NCI-H1417 (cell line): ENCODE measurements at places on chromosomes 5 and 9.
A peak's percentile ranks its signal among the peaks of the same experiment; 100 is the strongest.

GRCh38 chr9:99075246-99075912 is 29.5 kb upstream of the TGFBR1 start:
- no peak for DNase-seq

- DNase-seq = no peak
Observed at GRCh38 chr5:55520117-55520839, 14.5 kb downstream of the PLPP1 start.

DNA sequence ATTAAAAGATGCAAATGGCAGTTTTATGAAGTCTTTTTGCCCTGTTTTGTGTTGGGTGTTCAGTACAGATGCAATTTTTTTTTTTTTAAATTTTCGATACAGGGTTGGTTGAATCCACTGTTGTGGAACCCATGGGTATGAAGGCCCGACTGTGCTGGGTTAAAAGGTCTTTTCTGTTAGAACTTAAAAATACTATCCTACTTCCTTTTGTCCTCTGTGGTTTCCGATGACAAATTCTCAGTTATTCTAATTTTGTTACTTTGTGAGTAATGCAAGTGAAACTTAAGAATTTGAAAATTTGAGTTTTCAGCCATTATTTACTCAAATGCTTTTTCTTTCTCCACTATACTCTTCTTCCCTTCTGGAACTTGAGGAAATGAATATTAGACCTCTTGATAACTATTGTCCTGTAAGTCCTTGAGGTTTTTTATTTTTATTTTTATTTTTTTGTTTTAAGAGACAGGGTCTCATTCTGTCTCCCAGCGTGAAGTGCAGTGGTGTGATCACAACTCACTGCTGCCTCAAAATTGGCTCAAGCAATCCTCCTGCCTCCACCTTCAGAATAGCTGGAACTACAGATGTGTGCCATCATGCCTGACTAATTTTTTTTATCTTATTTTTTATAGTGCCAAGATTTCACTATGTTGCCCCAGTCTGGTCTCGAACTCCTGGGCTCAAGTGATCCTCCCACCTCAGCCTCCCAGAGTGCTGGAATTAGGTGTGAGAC is 67.5 kb downstream of the ZCCHC7 start:
- no peak for DNase-seq

DNA sequence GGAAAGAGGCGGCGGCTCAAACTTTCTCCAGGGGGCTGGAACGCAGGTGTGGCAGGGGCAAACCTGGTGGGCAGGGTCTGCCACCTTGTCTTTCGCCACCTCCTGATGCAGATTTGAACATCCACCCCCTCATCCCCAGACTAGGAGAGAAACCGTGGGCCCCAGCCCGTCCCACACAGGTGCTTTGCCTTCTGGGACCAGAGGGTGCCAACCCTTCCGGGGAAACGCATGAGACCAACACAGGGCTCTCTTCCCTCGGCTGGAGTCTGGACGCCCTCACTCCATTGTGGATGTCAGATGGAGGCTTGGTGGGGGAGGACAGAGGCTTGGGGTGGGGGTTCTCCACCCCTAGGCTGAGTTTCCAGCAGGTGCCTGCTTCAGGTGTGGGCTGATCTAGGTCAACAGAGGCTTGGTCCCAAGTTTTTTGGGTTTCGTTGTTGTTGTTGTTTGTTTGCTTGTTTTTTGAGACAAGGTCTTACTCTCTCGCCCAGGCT is 9.5 kb downstream of the C9orf50 start:
- DNase-seq = no peak

- no peak for DNase-seq
Observed at GRCh38 chr5:75395277-75395676, 58.3 kb downstream of the HMGCR start.

- peak; percentile 74 for DNase-seq
Observed at GRCh38 chr5:50967563-50968355, 301.3 kb downstream of the PARP8 start.

DNA sequence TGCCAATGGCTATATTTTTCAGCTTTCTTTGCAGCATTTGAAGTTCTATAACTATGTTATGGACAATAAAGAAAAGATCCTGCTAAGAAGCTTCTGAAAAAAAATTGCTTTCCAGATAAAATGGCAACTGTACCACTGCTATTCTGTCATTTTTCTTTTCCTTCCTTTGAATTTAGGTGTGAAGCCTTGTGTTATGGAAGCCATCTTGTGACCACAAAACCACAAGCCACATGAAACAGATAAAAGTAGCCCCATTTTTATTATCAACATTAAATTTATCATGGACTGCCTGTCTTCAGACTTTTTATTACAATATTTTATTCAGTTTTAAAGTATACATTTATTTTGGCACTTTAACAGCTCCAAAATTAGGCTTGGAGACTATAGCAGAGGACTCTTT is 289.9 kb upstream of the ACTBL2 start:
- DNase-seq = no peak

DNA sequence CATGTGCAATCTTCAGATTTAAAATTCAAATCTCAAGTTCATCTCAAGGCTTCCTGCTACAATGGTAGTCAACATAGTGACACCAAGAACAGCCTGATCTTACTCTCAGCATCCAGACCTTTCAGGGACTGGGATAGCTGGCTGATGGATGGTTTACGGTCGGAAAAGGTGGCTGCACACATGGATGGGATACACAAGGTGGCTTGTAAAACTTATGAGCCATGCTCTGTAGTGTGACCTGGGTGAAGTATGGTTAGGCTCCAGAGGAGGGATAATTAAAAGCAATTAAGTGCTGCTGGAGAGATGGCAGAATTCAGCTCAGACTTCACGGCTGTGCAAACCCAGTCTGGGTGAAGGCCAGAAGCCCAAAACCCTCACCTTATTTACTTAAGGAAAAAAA is 379.5 kb downstream of the NFIB start:
- peak; percentile 91 for DNase-seq

DNA sequence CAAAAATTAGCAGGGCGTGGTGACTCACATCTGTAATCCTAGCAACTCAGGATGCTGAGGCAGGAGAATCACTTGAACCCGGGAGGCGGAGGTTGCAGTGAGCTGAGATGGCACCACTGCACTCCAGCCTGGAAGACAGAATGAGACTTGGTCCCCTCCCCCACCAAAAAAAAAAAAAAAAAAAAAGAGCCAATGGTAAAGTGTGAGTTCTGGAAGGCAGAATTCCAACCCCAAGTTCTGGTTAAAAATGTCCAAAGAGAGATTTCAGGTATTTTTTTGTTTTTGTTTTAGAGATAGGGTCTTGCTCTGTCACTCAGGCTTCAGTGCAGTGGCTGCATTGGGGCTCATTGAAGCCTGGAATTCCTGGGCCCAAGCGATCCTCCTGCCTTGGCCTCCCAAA is 1.6 kb upstream of the SET start:
- DNase-seq = no peak

DNA sequence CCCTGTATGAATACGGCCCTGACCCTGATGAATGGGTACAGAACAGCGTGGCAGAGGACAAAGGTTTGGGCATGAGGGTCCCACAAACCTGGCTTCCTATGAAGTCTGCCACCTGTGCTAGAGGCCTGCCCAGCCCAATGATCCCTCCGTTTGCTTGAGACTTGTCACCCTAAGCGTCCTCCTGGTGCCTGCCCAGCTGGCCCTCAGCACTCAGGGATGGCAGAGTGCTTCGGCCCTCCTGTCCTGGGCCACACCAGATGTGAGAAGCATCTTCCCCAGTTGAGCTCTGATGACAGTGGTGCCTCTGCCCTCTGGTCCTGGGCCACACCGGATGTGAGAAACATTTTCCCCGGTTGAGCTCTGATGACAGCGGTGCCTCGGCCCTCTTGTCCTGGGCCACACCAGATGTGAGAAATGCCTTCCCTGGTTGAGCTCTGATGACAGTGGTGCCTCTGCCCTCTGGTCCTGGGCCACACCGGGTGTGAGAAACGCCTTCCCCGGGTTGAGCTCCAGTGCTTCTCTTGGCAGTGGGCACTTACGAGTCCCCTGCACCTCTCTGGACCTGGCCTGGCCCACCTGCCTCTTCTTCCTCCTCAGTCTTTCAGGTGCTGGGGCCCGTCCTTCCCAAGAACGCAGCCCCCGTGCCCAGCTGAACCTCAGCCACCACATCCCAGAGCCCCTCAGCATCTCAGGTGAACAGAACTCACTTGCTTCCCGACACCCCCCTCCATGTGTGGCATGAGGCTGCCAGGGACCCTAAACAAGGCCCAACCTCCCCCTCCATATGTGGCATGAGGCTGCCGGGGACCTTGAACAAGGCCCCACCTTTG is 253.1 kb upstream of the IRX1 start:
- DNase-seq = no peak

DNA sequence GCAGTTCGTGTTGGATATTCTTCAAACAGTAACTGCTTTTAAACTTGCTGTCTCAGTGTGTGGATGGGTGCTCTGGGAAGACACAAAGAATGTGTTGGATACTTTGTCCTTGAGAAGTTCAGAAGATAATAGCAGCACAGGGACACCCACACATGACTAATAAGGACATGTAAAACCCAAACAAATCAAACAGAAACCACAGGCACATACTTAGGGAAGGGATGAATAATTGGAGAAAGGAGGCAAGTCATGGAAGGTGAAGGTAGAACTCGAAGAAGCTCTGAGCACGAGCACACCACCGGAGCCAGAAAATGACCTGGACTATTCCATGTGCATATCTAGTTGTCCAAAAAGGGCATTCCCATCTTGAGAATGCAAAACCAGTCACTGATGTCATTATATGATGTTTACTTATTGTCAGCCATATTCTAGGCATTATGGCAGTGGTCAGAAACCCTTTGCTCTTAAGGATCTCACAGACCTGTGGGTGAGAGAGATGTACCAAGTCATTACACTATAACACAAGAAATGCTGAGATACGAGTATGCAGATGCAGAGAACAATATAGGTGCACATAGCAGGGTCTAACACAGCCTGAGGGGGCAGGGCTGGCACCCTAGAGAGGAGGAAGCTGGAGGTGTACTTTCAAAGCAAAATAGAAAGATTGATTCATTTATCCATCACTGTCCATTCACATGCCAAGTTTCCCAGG is 152.9 kb downstream of the PIK3R1 start:
- peak; percentile 53 for DNase-seq

DNA sequence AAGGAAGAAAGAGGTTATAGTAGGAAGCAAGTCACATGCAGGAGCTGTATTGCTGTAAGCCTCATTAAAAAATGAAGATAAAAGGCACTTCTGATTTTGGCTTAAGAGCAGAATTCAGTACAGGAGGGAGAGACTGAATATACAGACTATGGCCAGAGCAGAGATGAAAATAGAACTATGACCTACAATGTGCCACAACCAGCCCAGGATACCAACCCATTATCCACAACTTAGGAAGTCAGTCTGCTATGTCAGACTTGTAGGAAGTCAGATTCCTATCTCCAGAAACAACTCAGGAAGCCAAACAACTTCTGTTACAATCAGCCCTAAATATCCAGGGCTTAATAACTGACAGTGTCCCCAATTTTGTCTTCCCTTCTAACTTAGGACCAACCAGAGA is 156.2 kb upstream of the ANKH start:
- no peak for DNase-seq

- DNase-seq = no peak
Observed at GRCh38 chr9:112774006-112774996, 23.7 kb downstream of the SNX30 start.

GRCh38 chr9:137304383-137305059 is 2.5 kb upstream of the NRARP start:
- no peak for DNase-seq

DNA sequence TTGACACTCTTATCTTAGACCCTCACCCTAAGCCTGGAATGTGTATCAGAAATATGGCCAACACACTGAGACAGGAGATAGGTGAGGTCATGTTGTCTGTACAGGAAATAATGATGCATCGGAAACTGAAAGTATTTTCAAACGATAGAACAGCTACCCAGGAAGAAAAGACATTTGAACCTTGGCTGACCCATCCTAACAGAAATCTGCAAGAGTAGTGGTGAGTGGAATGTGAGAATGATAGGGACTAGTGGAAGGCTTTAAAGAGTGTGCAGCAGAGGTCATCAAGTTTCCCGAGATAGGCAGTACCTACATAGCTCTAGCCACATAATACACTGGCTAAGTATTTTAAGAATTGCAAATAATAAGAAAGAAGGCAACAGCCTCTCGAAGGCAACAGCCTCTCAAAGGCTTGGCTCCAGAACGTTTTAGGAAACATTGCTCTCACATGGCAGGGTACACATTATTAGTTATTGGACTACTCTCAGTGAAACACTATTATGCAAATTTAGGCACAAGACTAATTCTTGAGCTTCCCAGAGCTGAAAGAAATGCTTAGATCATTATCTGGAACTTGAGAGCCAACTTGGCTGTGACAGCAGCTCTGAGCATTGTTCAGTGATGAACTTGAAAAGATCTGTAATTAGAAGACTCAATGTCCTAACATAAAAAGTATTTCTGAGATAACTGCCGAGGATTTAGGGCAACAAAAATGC is 133.1 kb upstream of the FBXL7 start:
- DNase-seq = no peak

- DNase-seq = no peak
Observed at GRCh38 chr5:135376961-135377624, 21.9 kb downstream of the MACROH2A1 start.

DNA sequence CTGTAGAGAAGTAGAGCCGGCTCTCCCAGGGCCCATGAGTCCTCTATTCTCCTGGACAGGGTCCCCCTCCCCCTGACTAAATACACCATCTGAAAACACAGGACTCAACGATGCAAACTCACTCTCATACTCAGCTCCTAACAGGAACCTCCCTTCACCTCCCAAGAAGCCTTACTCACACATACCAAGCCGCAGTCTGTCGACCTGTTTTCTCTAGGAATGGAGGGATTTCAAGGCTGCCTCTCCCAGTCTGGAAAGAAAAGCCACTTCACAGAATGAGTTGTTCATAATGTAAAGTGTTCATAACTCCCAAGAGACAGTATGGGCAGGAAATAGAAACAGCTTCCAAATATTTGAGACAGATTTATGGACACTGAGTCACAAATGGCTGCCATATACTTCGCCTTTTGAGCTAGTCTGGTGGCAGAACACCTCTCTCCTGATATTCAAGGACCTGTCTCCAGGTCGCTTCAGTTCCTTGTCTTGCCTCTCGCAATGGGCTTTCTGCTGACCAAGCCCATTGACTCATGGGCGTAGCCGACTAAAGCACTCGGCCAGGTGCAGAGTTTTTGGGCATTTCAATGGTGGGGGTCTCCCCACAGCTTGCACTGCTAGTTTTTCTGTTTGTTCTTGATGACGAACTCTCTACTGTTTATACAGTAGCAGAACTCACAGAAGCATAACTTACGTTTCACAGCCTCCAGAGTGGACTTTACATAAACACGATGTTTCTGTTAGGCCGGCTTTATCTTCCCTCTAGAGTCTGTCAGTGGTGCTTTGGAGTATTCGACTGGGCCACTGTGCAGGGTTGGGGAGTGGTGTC is 25.0 kb upstream of the IL17B start:
- peak; percentile 64 for DNase-seq

GRCh38 chr5:80998590-80998979 is 38.4 kb downstream of the RASGRF2 start:
- no peak for DNase-seq
